SJCRH30 (cell line): ENCODE measurements at places on chromosomes 2 and 18.

- no peak for DNase-seq
Measured at GRCh38 chr2:70282439-70282838, 11.1 kb downstream of the SNRPG start.

GRCh38 chr2:232592772-232593395 is 40.5 kb upstream of the EFHD1 start:
- no peak for DNase-seq

- peak; percentile 74 for DNase-seq
Measured at GRCh38 chr2:112048887-112049286, 6.2 kb upstream of the TMEM87B start.

- no peak for DNase-seq
Measured at GRCh38 chr2:200416878-200417277, 93.0 kb downstream of the KCTD18 start.

GRCh38 chr2:62391696-62392095 is 114.3 kb downstream of the TMEM17 start:
- no peak for DNase-seq

DNA sequence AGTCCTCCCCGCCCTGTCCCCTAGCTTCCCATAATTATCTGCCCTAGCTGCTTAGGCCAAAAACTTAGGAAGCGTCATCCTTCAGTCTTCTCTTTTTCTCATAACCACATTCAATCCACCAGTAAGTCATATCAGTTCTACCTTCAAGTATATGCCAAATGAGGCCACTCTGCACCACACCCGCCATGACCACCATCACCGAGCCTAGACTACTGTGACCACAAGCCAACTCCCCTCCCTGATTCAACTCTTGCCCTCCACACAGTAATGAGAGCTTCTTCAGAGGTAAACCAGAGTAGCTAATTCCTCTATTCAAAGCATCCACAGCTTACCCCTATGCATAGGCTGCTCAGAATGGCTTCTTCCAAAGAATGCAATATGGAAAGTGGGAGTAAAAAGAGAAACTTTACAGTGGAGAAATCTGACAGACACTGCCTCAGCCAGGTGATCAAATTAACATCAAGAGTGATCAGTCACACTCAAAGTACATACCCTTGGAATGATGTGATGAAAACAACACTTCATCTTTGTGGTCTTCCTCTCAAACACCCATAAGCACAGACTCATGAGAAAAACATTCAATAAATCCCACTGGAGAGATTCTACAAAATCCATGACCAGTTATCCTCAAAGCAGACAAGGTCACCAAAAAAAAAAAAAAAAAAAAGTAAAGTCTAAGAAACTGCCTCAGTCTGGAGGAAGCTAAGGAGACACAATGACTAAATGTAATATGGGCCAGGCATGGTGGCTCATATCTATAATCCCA is 17.7 kb downstream of the MBOAT2 start:
- DNase-seq = no peak

DNA sequence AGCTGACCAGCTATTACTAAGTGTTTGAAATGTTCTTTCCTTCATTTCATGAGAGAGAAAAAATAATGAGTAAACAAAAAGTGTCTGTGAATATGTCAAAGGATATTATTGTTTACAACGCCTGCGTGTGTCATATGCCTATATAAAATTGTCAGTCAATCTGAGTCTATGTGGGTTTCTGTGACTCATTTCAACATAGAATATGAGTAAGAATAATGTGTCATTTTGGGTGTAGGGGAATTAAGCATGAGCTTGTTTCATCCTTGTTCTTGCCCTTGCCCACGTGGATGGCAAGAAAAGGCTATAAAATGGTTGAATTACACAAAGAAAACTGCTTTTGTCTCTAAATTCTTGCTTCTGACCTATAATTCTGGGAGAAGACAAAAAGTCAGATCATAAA is 466.0 kb downstream of the PTH2R start:
- no peak for DNase-seq

GRCh38 chr18:35095983-35096676 is 54.9 kb downstream of the MAPRE2 start:
- no peak for DNase-seq

DNA sequence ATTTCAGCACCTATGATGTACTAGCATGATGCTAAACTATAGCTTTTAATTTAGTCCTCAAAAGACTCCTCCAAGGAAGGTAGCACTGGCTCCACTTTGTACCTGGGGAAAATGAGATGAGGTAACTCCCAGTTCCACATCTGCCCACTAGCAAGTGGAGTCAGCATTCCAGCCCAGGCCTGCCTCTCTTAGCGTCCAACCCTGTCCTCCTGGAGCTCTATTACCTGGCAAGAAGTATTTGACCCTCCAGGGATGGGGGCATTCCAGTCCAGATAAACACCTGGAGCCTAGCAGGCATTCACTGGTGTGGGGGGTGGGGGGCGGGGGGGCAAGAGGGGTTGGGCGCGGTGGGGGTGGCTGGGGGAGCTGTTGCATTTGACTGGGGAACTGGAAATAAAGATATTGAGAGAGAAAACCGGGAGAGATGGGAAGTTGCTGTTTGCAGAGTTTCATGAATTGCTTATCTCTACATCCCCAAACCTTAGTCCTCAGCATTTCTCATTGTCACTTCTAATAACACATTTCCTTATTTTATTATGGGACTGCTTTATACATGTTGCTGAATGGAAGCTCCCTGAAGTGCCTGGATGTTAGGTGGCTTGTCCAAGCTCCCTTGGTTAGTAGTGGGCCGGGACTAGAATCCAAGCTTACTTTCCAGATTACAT is 22.0 kb upstream of the FZD5 start:
- DNase-seq = no peak

DNA sequence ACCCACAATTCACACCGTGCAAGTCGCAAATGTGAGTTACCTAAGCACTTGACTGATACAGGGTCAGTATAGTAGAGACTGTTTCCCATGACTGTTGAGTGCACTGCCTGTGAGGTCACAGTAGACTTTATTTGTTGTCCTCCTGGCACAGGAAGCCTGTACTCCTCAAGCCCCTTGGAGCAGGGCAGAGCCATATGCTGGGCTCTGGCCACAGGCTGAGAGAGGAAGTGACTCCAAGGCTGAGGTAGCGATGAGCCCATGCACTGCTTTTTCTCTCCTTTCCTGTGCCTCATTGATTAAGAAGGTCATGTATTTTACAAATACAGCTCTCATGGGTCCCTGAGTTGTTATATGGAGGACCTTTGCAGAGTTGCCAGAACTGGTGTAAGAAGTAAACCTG is 287.7 kb downstream of the SRBD1 start:
- DNase-seq = no peak

- DNase-seq = peak; percentile 78
Measured at GRCh38 chr2:105294844-105295481, 34.6 kb downstream of the TGFBRAP1 start.

DNA sequence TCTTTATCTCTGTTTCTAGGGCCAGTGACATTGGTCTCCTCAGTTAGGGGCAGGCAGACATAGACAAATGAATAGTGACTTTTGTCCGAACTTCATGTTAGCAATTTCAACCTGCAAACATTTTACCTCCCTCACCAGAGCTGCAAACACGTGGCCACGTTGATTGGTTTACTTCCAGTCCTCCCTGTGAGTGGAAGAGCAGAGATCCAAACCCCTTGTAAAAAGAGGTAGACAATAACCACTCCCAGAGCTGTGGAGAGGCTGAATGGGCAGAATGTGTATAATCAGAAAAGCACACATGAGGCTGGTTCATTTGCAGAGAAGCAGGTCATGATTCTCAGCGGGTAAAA is 31.1 kb downstream of the CTIF start:
- no peak for DNase-seq

DNA sequence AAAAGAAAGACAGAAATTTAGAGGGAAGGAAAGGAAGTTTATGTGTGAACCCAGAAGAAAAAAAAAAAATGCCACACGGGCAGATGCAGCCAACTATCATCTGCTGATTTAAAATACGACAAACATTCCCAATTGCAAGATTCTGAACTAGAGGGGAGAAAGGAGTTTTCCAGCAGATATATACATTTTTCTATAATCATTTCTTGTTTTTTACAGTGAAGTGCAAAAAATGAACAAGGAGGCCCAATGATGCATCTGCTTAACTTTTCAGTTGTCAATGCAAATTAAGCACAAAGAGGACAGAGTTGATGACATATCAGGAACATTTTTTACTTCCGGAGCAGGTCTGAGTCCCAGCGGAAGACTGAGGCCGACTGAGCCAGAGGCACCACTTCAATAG is 144.7 kb downstream of the MYCN start:
- no peak for DNase-seq

- no peak for DNase-seq
Measured at GRCh38 chr2:121283670-121284462, 1.1 kb downstream of the TFCP2L1 start.

DNA sequence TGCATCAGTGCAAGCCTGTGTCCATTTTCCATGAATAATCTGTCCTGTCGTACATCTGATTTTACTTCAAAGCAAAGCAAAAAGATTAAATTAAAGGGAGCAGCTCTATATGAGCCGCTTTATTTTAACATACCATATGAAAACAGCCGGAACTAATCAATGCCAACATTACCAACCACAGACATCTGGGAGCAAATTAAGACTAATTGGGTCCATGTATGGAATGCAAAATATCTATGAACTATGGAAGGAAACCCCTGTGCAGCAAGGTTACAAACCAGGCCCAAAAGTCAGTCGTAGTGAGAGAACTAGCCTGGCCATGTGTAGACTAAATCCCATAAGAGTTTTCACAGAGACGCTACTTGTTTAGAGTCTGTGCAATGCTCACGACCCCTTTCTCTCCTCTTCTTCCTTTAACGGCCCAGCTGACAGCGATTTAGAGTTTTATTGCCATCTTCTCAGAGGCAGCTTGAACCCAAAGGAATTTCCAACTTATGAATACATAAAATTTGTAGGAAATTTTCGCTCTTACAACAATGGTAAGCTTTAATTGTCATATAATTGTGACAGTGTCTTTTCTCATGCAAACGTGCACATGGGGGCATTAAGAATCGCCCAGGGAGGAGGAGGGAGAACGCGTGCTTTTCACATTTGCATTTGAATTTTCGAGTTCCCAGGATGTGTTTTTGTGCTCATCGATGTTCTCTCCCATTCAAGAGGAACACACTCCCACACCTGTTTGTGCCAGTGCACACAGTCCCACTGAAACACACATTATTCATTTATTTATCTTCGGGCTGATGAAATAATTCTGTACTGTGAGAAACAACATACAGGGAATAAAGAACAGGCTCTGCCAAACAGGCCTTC is 52.9 kb upstream of the RPL31 start:
- no peak for DNase-seq

DNA sequence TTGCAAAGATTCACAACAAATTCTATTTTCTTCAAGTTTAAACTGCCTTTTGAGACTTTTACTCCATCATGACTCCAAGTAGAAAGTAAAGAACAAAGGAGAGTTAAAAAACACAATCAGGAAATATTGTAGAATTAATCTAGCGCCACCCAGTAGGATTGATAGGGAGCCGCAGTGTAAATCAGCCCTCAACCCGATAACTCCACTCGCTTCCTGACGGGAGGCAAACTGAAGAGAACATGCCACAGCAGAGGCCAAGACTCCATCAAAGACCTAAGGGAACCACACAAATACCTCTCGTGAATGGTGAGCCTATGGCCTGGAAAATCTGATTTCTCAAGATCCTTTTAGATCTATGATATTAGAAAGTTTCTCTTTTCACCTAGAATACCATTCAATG is 319.0 kb downstream of the STK39 start:
- no peak for DNase-seq

DNA sequence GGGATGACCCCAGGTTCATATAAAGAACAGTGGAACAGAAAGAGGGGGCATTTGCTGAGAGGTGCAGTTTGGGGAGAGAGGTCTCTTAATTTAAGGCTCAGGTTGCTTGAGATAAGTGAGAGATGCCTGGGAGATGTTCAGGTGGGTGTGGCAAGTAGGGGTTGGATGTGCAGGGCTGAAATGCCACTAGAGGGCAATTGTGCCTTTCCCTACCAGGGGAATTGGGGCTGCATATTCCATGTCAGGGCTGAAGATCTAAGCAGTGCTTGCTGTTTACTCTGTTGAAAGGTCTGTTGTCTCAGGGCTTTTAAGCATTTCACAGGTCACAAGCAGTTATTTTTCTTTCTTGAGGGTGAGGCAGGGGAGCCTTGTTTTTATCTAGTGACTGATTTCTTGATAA is 7.8 kb downstream of the CCDC85A start:
- no peak for DNase-seq

DNA sequence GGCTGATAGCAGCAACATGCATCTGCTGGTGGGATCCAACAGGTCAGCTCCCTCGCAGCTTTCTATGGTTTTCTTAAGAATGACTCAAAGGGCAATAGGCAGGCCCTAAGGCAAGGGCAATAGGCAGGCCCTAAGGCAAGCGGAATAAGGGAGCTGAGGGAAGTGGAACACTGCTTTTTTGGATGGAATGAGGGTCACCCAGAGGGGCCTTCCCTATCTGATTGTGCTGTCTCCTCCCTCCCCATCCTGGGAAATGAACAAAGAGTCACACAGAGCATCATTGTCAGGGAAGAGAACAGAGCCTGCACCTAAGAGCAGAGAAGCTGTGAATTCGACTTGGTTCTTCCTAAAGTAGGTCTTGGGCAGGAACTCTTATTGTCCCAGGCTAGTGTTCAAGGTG is 43.3 kb upstream of the PTPRM start:
- DNase-seq = no peak

DNA sequence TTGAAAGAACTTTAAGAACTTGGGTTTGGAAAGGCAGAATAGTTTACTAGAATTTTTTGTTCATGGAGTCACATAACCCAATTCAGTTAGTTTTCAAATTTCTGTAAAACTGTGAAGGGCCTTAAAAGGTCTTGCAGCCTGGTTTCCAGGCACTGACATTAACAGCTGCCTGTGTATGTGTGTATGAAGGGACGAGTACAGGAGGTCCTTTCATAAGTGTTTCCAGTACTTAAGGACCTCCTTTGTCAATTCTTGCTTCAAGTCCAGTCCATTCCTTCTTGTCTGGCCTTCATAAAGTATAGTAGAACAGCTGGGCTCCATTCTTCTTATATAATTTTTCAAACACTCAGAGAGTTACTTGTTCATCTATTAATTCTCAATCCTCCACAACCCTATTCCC is 136.5 kb downstream of the NR4A2 start:
- peak; percentile 13 for DNase-seq

- DNase-seq = no peak
Measured at GRCh38 chr18:54192900-54193299, 31.6 kb downstream of the MBD2 start.

- no peak for DNase-seq
Measured at GRCh38 chr2:168560817-168561499, 104.9 kb downstream of the CERS6 start.

- DNase-seq = no peak
Measured at GRCh38 chr2:3326871-3327270, 50.7 kb downstream of the EIPR1 start.

DNA sequence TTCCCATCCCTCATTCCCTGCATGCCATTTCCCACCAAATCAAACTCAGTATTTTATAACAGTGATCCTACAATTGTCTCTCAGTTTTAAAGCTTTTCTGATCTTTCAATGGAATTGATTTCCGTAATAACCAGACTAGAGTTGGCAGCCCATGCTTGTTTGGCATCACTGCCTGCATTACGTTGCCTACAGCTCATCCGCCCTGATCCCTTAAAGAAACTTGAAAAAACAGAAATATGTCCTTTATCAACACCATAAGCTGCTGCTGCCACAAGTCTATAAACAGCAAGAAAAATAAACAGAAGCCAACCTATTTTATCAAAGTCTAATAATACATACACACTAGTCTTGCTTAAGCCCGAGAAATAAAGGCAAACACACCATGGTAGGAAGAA is 331.0 kb downstream of the METTL4 start:
- no peak for DNase-seq

- no peak for DNase-seq
Measured at GRCh38 chr2:11387100-11387390, 42.6 kb upstream of the ROCK2 start.
